Foreskin keratinocyte (primary cell): ENCODE measurements at places on chromosomes 4 and X.

DNA sequence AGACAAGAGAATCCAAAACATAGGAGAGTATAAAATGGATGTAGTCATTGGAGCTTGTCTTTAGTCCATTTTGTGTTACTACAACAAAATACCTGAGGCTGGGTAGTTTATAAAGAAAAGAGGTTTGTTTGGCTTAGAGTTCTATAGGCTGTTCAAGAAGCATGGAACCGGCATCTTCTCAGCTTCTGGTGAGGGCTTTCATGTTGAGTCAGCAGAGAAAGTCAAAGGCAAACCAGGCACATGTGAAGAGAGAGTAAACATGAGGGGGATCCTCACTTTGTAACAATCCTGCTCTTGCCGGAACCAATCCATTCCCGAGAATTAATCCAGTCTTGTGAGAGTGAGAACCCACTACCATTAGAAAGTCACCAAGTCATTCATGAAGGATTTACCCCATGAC is 8.1 kb upstream of the HCCS start:
- DNase-seq, result no peak

GRCh38 chrX:101160001-101160400 is 59.6 kb upstream of the DRP2 start:
- no peak for DNase-seq

DNA sequence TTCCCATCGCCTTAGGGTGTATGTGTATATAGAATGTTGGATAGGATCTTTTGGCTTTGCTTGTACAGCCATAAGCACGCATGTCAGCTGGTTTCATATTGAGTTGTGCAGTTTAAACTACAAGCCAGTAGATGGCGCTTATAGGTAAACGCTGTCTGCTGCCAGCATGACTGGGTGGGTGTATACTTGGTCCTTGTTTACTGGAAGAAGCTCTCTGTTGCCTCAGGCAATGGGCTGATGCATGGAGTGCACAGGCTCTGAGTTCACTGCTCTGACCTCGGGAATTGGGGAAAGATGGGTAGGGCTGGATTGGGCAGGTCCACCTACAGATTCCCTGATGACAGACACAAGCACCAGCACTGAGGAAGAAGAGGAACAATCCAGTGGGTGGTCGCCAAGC is 831.5 kb downstream of the STIM2 start:
- peak; percentile 57 for DNase-seq

GRCh38 chrX:9260603-9261002 is 204.3 kb upstream of the TBL1X start:
- no peak for DNase-seq

DNA sequence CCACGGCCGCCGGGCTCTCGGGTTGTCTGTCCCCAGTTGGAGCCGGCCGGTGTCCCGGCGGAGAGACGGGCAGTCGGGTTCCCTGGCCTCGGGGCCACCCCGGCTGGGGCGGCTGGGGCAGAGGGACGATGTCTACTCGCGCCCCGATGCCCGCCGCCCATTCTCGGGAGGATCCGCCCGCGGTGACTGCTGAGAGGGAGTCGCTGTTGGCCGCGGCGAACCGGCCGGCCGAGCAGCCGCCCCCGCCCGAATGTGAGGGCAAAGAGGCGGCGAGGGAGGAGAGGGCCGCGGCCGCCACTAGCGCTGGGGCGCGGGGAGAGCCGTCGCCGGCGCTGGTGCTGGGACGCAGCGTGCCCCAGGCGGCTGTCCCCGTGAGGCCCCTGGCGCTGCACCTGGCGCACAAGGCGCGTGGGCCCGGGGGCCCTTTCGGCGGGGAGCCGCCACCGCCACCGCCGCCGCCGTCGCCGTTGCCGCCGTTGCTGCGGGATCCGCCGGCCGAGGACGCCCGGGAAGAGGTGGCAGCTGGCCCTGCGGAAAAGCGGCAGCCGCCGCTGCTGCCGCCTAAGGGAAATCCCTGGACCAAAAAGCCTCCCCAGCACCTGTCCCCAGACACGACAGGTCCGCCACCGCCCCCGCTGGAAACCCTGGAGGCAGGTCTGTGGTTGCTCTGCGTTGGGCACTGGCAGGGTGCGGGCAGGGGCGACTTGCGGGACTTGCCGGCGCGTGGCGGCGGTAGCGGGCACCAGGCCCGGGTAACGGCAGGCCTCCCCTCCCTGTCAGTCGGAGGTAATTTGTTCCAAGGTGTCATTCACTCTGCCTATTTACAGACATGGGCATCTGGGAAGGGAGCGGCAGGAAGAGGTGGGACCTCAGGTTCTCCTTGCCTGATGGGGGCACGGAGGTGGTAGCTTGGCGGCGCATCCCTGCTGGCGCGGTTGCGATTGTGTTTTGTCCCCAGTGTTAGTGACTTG is 739 bp downstream of the LARP1B start:
- peak; percentile 64 for DNase-seq

DNA sequence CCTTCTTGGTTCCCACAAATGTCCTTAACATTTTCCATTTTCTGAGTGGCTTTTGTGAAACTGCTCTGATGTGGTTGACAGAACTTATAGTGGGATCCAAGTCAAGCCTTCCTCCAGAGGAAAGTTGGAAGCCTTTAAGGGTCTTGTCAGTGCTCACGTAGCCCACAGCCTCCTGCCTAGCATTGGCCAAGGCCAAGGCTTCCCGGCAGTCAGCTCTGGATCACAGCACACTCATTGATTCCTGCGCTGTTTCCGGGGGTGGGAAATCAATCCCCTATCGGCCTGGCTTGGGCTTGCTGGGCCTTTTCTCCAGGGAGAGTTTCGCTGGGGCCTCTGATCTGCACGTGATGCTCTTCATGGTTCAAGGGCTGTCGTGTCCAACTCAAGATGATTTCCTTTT is 76.1 kb downstream of the SLC9A6 start:
- DNase-seq, result no peak

- peak; percentile 37 for DNase-seq
Observed at GRCh38 chrX:20514358-20514757, 247.6 kb upstream of the RPS6KA3 start.

DNA sequence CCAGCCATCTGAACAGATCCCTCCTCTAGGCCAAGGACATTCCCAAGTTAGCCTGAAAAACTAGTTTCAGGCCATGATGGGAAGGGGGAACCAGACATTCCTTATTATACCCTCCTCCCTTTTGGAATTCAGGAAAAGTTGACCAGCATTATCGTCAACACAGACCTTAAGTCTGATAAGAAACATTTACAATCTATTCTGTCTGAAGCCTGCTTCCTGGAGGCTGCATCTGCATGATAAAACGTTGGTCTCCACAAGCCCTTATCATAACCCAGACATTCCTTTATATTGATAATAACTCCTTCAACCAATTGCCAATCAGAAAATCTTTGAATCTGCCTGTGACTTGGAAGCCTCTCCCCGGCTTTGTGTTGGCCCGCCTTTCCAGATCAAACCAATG is 44.3 kb downstream of the EFHC2 start:
- DNase-seq, result no peak

GRCh38 chr4:1216869-1217294 is 32.0 kb downstream of the CTBP1 start:
- no peak for DNase-seq

- no peak for DNase-seq
Observed at GRCh38 chrX:11451151-11451550, 157.9 kb downstream of the AMELX start.

DNA sequence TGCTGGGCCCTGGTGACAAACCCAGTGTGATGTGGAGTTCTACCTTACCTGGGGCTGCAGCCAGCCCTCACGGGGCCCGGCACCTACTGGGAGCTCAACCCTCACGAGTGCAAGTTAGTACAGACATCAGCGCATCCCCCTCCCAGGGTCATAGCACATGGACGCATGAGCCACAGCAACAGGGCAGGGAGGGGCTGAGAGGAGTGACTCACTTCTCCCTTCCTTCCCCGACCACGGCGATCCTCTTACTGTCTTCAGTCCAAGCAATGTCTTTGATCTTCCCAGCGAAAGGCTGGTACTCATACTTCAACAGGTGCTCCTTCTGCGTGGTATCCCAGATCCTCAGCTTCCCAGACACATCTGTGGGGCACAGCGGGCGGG is 17.8 kb downstream of the WDR1 start:
- DNase-seq, result peak; percentile 68

- DNase-seq, result no peak
Observed at GRCh38 chr4:25993395-25994185, 79.6 kb downstream of the SMIM20 start.

DNA sequence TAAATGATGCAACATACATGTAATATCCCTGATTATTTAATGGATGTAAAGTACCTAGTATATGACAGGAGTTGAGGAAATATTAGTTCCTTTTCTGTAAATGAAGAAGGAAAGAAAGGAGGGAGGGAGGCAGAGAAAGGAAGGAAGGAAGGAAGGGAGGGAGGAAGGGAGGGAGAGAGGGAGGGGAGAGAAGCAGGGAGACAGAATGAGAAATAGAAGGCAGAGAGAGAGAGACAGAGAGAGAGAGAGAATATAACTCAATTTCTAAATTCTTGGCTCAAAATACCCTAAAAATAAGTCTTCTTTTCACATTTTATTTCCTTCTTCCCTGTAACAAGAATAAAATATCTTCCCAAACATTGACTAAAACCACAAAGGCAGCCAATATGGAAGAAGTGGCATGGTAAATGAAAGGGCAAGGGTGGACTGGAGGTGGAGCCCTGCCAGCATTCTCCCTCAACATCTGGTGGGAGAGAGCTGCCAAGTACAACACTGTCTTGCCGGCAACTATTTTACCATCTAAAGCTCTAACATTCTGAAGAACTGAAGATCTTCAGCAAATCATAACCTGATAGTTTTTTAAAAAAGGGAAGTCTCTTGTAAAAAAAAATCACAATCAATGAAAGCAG is 245.1 kb downstream of the PPP3CA start:
- DNase-seq, result no peak

DNA sequence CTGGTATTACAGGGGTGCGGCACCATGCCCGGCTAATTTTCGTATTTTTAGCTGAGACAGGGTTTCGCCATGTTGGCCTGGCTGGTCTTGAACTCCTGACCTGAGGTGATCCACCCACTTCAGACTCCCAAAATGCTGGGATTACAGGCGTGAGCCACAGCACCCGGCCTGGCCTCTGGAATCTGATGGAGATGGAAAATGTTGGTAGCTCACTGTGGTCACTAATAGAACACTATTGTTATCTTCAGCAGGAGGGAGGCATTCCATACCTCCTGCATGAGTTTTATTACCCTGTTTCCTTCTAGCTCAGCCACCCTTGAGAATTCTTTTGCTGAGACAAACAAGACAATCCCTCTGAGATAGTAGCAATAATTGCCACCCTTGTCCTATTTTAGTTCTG is 105.0 kb downstream of the SHROOM3 start:
- DNase-seq, result no peak

DNA sequence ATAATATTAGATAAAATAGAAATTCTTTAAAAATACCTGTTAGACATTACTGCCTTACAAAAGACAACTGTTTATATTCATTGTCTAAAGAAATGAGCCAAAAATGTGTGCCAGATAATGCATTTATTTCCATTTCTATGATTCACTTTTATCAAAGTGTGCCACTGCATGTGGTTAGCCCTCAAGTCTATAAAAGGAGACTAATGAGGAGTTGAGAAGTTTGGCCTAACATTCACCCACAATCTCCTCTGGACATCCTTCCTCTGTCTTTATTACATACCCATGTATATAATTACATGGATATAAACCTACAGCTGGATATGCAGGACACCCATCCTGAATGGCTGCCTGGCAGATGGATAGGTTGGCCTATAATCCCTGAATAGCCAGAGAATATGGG is 42.6 kb upstream of the PDE5A start:
- no peak for DNase-seq

DNA sequence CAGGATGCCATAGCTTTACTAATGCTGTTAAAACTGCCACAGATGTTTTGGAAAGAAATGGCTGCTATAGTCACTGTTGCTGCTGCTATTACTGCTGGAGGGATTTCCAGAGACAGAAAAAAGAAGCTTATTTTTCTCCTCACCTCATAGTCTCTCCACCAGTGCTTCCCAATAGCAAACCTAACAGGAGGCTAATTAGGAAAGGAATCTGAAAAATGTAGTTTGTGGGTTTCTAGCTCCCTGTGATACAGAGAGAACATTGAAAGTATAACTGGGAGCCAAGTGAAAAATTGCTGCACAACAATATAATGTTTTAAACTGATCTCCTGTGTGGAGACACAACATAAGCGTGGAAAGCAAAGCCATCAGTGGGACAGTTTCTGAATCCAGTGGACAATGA is 8.6 kb upstream of the TSPAN7 start:
- DNase-seq, result no peak

- no peak for DNase-seq
Observed at GRCh38 chr4:4668355-4669210, 126.7 kb upstream of the STX18 start.

DNA sequence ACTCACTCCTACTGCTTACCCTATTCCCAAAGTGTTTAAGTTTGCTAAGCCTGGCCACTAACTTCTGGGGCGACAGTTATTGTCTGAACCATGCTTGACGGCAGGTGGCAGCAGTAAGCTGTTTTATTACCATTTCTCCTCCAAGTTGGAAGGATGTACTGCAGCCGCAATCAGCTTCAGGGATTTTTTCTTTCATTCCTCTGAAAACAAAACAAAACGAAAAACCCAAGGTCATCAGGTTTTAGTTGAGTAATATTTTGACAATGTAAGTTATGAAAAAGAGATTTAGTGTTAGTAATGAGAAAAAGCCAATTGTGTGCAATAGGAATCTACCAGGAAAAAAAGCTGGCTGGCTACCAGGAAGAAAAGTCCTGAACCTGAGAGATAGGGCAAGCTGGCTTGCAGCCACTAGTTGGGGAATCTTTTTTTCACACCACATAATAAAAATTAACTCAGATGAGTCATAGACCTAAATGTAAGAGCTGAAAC is 13.2 kb upstream of the RAB9B start:
- DNase-seq, result peak; percentile 47

GRCh38 chrX:125327891-125328290 is 8.2 kb downstream of the TEX13C start:
- no peak for DNase-seq

- no peak for DNase-seq
Observed at GRCh38 chrX:121307449-121307848, 260.0 kb downstream of the GLUD2 start.

DNA sequence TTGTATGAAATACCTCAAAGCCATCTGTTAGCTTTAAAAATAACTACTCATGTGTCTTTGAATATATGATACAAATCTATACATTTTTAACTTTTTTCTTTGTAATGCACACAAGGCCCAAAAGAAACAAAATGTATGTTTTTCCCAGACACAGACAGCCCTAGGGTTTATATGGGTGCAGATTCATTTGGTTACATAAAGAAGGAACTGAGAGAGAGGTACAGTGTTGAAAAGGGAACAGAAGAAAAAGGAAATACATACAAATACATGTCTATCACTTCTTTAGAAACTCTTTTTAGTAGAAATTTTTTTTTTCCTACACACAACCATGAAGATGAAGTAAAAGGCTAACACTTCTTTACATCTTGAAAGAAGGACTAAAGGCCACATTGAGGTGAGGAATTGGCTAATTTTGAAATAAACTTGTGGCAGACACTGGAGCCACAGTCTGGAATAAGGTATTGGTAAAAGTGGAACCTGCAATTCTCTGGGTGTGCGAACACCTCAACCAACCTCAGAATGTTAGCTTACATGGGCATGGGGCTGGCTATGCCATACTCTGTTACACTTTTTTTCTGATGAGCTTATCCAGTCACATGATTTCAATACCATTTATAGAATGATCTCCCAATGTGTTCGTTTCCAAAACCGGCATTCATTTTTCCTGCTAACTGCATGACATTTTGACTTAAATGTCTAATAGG is 67.9 kb downstream of the FAM47C start:
- DNase-seq, result no peak

- no peak for DNase-seq
Observed at GRCh38 chrX:13263560-13264251, 56.1 kb downstream of the ATXN3L start.
